ENCODE measurements at places on chromosomes 4 and X. TPM values are rescaled to one million over a fixed set of nuclear protein-coding genes. Genes with fewer than 3 reads are reported as not detected.

The PNMA6F gene
- not detected for total RNA-seq

The PAGE2B gene
- not detected for total RNA-seq

The MSX1 gene
- 0.18 TPM for total RNA-seq

The ADGRL3 gene
- not detected for total RNA-seq

The RHOH gene
- 65.7 TPM for total RNA-seq

The BGN gene
- 0.27 TPM for total RNA-seq

The COL4A5 gene
- total RNA-seq: 0.51 TPM

The ETDB gene
- total RNA-seq: not detected

The TMEM35A gene
- total RNA-seq: not detected

The FAM47E gene
- total RNA-seq: not detected

The CCKAR gene
- total RNA-seq: not detected

The SCARB2 gene
- total RNA-seq: 8.4 TPM

The UTP3 gene
- 34.2 TPM for total RNA-seq

The FABP2 gene
- not detected for total RNA-seq

GRCh38 chr4:3612281-3612680 lies 80.1 kb upstream of the LRPAP1 start:
- no peak for DNase-seq

DNA sequence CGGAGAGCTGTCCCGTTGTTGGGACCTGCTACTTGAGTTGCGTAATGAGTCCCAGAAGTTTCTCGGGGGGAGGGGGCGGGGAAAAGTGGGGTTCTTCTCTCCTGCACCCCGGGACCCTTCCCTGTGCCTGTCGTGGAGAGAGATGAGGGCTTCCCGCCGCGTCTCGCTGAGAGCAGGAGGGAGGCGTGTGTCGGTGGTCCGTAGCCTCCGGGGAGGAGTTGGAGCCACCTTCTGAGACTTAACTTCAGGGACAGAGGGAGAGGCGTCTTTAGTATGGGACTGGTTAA lies 698 bp downstream of the AFF1 start:
- DNase-seq: no peak

GRCh38 chr4:134936014-134936413 lies 734.4 kb upstream of the PABPC4L start:
- no peak for DNase-seq

DNA sequence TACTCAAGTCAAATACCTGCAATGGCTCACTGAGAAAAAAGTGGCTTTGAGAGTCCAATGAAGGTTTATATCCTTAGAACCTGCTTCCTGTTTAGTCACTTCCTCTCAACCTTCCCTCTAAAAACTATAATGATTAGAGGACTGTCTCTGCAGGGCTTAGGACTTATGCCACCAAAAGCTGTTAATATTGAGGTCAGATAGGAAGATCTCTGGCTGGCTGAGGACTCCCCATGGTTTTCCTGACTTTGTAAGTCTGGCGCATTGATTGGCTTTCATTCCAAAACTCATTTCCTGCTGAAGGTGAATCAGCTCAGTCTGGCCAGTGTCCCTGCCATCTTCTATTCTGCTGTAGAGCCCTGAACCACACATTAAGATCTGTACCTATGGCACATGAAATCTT lies 140.9 kb upstream of the ANK2 start:
- no peak for DNase-seq

- DNase-seq: no peak
Observed at GRCh38 chrX:53711436-53711835, 24.9 kb upstream of the HUWE1 start.

DNA sequence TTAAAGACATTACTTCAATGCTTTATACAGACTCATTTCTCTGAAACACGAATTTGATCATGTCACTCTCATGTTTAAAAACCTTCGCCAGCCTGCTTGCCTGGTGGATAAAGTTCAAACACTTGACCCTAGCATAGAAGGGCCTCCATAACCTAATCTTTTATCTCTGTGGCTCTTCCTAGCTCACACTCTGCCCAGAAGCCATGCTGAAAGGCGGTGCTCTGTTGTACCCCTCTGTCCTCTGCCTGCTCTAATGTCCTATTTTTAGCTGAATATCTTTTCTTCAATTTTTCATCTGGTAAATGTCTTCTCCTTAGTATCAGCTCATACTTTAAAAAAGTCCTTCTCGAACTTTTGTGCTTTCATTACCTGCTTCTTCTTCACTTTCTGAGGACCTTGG lies 302.6 kb upstream of the BOD1L1 start:
- DNase-seq: no peak

GRCh38 chrX:13102636-13103035 lies 58.2 kb upstream of the FAM9C start:
- no peak for DNase-seq

- no peak for DNase-seq
Observed at GRCh38 chrX:50852524-50852923, 38.5 kb upstream of the SHROOM4 start.

GRCh38 chr4:87147116-87147515 lies 73.3 kb downstream of the KLHL8 start:
- no peak for DNase-seq

GRCh38 chr4:14404730-14405129 lies 597.6 kb upstream of the CPEB2 start:
- no peak for DNase-seq

DNA sequence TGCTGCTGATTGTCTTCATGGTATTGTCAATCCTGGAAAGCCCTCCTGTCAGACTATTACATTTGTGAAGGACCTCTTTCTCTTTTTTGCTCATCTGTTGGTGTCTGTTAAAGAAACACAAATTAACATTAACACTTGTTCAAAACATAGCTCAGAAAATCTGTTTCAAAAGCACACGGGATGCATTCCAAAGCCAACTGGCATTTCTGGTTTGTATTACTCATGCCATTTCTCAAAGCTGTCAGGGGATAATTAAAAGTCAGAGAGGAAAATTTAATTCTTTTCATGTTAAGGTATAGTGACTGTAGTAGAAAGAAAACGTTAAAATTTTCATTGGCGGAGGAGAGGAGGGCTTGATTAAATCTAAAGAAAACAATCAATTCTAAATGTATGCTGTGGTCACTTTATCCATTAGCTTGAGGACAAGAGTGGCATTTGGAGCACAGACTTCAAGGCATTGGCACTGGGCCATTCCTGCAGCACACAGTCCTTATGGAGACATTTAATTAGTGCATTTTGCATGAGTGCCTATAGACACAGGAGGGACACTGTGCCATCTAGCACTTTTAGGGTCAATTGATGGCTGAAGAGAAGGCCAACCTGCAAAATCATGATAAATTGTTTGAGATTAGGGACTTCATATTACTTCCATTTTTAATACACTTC lies 21.2 kb upstream of the GLRA2 start:
- DNase-seq: no peak

GRCh38 chrX:8907688-8908087 lies 106.5 kb upstream of the FAM9A start:
- DNase-seq: no peak

- DNase-seq: no peak
Observed at GRCh38 chrX:101117701-101118100, 19.7 kb downstream of the CENPI start.
